Small intestine (tissue), 16 donors: ENCODE measurements at places on chromosomes 1 and 21.

GRCh38 chr1:44664730-44665370 lies 9.4 kb downstream of the TMEM53 start:
- DNase-seq: no peak

DNA sequence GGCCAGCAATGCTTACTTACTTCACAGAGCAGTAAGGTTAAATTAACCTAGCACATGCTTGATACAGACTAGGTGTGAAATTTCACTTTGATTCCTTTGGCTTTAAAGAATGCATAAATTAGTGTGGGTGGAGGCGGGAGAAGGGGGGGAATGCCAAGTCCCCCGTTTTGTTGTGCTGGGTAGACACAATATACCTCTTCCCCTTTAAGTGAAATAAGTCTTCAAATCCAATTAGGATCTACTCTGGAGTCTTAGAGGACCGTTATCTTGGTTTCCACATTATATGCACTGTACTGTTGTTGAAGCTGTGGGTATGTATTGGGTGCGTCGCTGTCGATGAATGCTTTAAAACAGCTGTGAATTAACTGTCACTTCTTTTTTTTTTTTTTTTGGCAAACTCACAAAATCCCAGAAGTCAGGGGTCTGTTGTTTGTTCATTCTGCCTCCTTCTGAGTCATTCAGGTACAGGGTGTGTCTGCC lies 1.6 kb upstream of the S1PR1 start:
- no peak for DNase-seq

DNA sequence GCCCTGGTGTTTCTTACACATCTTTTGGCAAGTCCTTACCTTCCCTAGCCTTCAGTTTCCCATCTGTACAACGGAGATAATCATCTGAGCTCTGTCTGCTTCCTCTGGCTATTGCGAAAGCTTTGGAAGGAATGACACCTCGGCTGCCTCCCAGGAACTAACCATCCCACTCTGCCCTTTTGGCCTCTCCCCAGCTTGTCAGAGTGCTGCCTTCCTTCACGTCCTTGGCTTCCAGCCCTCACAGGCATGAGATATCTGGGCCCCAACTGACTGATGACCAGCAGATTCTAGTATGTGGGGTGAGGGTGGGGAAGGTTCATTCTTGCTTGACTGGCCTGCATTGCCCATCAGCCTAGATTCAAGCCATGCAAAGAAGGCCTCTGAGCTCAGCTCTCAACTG lies 253.1 kb upstream of the FGGY start:
- DNase-seq: peak; percentile 94

- peak; percentile 74 for DNase-seq
Observed at GRCh38 chr1:205325334-205325884, 3.9 kb upstream of the NUAK2 start.
